ENCODE measurements at places on chromosomes 5 and 9.
A peak's percentile ranks its signal among the peaks of the same experiment; 100 is the strongest.

DNA sequence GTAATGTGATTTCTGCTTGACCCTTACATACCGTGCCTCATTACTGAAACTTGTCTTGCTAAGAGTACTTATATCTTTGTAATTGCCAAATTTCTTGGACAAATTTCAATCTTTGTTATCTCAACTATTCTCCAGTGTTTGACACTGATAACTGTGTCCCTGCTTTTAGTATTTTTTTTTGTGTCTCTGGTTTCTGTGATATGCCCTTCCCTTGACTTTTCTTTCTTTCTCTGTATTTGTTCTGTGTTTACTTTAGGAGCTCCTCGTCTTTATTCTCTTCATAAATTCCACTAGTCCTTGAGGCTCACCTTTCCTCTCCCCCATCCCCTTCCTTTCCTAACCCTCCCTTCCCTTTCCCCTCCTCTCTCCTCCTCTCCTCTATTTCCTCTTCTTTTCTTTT, 123.7 kb upstream of the FBXL17 start:
- no peak for DNase-seq

GRCh38 chr9:108297073-108297472, 558.7 kb downstream of the ACTL7B start:
- DNase-seq, result no peak

GRCh38 chr9:25602400-25603044, 75.7 kb downstream of the TUSC1 start:
- DNase-seq, result no peak

- no peak for DNase-seq
These were observed 71.4 kb downstream of the SLF1 start for GRCh38 chr5:94689908-94690307.

- DNase-seq, result no peak
These were observed 411.4 kb downstream of the KCTD16 start for GRCh38 chr5:144582066-144582465.

GRCh38 chr9:104746285-104746684, 1.2 kb upstream of the NIPSNAP3A start:
- no peak for DNase-seq

DNA sequence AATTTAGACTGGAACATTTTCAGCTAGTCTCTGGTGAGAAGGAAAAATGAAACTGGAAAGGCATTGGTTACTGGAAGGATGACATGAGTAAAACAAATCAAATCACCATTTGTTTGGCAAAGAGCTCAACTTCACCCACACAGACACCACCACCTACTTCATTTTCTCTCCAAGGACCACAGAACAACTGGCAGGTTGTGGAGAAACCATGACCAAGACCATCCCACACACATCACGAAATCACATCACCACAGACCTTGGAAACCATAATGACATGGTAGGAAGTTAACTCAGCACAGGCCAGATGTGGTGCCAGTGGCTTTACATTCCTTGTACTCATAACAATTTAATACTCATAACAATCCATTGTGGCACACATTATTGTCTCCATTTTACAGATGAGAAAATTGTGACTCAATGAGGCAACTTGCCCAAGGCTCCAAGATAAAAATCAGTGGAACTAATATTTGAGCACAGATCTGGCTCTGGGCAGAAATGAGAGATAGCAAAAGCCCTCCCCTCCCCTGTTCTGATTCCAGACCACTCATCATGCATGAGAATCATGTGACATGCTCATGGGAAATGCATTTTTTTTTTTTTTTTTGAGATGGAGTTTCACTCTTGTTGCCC, 7.5 kb downstream of the OR1K1 start:
- no peak for DNase-seq

- DNase-seq, result no peak
These were observed 2.5 kb downstream of the IRX2 start for GRCh38 chr5:2748861-2749513.

GRCh38 chr9:17117372-17117771, 17.5 kb upstream of the CNTLN start:
- DNase-seq, result no peak

DNA sequence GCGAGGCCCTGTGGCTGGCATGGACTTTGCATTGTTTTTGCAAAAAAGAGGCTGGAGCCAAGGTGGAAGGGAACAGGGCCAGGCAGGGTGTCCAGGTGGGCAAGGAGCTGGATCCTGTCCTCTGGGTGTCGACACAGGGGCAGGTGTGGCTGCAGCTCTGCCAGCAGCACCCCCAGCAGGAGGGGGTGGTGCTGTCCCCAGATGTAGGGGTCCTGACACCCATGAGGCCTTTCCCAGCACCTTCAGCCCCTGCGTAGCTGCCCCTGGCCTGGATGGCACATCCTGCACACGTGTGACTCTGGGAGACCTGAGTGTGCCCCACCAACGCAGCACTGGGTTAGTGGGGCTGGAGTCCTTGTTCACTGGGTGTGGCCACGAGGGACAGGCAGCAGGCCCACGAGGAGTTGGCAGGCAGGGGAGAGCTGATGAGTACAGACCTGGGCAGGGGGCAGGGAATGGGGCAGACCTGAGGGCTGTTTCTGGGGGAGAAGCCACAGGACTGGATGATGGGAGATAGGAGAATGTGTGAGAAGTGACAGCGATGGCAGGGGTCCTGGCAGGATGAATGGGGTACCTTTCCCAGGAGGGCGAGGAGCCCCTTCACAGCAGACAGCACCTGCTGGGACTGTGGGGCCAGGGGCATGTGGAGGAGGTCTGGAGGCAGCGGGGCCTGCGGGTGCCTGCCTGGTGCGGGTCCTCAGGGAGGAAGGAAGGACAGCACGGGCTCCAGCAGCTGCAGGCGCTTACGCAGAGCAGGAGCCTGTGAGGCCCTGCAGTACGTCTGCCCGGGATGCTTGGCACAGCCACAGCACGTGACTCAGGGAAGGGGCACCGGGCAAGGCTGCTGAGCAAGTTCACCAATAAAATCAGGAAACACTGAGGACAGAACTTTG, 3.6 kb upstream of the RASGEF1C start:
- DNase-seq, result no peak

- DNase-seq, result peak; percentile 29
These were observed at the start of gene TENT4A for GRCh38 chr5:6713274-6714225. Gene TENT4A (plus strand): TSS chr5:6713432. CDS start chr5:6713984, 552 bp downstream.

GRCh38 chr5:174273325-174273724, 227.8 kb downstream of the NSG2 start:
- DNase-seq, result no peak

- DNase-seq, result no peak
These were observed 178.3 kb downstream of the CWC27 start for GRCh38 chr5:64947031-64947430.

DNA sequence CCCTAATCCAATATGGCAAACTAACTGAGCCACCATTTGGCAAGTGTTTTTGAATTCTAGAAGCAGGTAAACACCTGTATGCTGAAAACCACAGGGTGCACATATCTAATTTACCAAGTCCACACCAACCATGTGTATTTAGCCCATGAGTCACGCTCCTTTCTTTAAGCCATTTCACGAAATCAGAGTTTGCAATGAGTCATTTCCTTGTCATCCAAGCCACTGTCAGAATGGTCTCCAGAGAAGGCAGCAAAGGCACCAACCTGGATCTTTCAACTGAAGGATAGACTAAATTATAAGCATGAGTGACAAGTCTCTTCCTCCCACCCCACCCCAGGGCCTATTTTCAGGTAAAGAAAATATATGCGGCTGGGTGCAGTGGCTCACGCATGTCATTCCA, 110.0 kb downstream of the PAX5 start:
- no peak for DNase-seq

GRCh38 chr5:163567811-163568210, 62.4 kb downstream of the MAT2B start:
- DNase-seq, result no peak

GRCh38 chr5:132076202-132076830, 2.7 kb downstream of the CSF2 start:
- DNase-seq, result no peak

DNA sequence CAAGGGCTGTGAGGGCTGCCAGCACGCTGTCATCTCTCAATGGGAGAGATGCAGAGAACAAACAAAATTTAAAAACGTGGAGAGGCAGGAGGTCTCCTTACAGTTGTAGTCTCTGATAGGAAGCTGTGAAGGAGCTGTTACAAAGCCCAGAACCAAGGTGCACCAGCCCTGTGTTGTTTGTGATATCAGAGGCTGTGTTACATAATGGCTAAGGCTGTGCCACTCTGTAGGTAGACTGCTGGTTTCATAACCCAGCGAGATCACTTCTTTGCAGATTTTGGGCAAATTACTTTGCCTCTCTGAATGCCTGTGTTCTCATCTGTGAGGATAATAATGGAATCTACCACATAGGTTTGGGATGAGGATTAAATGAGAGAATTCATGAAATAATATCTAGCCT, 1480.7 kb upstream of the WWC1 start:
- no peak for DNase-seq

- DNase-seq, result no peak
These were observed 212.6 kb downstream of the MCTP1 start for GRCh38 chr5:95072281-95072680.

DNA sequence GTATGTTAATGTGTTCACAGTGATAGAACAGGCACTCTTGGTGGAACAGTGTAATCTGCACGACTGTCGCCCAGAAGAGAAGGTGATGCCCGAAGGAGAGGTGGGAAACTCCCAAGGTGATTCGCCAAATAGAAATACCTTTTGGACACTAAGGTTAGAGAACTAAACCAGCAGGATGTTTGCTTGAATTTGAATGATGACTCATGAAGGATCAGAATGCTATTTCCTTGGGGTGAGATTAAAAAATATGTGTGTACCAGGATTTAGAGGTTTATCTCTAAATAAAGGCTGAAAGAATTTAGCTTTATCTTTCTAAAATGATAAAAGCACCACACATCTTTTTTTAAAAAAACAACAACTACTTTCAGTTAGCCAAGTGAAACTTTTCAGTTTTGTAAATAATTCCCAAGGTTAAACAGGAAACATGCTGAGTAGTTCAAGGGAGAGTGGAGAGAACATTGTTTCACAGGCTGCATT, 297.4 kb upstream of the TAS2R1 start:
- no peak for DNase-seq

GRCh38 chr5:91207248-91207647, 175.9 kb downstream of the ARRDC3 start:
- DNase-seq, result no peak

DNA sequence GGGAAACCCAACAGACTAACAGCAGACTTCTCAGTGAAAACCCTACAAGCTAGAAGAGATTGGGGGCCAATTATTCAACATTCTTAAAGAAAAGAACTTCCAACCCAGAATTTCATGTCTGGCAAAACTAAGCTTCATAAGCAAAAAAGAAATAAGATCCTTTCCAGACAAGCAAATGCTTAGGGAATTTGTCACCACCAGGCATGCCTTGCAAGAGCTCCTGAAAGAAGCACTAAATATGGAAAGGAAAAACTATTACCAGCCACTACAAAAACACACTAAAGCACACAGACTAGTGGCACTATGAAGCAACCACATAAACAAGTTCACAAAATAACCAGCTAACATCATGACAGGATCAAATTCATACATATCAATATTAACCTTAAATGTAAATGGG, 131.1 kb downstream of the OR2K2 start:
- DNase-seq, result no peak

GRCh38 chr5:138632900-138633489, 57.8 kb upstream of the HSPA9 start:
- no peak for DNase-seq

- no peak for DNase-seq
These were observed 236.9 kb downstream of the PDE4D start for GRCh38 chr5:59656351-59657254.

GRCh38 chr5:91301106-91301846, 81.8 kb downstream of the ARRDC3 start:
- DNase-seq, result no peak

DNA sequence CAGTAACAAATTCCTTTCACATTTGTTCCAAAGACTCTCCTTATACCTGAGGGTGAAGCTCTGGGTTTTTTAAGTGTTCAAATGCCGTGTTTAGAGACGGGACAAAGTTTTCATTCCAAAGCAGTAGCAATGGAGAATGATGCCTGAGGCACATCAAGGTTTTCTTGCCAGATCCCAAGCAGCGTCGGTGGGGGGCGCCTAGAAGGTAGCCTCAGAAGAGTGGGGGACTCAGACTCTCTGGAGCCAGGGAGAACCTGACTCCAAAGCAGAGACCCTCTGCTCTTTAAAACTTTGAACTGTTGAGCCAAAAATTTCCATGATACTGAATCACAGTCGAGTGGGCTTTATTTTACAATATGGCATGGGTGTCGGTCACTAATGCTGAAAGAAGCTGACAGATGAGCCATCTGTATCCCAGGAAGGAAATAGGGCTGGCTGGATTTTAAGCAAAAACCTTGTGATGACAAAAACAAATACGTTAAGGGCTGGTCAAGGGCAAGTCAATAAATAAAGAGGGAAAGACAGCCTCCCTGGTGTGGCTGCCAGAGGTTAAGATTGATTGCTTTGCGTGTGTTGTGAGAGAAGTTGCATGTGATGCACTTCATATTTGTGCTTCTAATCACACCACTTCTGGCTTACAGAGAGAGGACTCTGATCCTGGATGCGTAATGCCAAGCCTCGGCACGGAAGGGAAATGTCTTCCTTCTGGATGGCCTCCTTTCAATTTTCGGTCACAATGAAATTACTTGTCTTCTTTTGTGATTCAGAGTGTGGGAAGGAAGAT, 161.1 kb upstream of the EFNA5 start:
- DNase-seq, result no peak

DNA sequence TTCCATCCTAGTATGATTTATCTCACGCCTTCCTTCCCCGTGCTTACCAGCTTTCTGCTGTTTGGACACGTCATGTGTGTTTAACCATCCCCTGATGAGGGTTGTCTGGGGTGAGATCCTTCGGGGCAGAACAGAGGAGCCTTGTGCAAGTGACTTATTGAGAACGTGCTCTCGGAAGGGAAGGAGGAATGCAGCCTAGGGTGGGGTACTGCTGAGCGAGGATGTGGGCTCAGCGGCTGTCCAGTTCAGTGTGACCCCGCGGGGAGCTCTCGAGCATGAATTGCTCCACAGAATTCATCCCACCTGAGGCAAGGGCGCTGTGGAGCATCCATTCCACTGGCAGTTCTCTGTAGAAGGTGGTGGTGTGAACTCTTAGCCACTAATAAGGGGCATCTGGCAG, 4.0 kb downstream of the MYOZ3 start:
- DNase-seq, result no peak

DNA sequence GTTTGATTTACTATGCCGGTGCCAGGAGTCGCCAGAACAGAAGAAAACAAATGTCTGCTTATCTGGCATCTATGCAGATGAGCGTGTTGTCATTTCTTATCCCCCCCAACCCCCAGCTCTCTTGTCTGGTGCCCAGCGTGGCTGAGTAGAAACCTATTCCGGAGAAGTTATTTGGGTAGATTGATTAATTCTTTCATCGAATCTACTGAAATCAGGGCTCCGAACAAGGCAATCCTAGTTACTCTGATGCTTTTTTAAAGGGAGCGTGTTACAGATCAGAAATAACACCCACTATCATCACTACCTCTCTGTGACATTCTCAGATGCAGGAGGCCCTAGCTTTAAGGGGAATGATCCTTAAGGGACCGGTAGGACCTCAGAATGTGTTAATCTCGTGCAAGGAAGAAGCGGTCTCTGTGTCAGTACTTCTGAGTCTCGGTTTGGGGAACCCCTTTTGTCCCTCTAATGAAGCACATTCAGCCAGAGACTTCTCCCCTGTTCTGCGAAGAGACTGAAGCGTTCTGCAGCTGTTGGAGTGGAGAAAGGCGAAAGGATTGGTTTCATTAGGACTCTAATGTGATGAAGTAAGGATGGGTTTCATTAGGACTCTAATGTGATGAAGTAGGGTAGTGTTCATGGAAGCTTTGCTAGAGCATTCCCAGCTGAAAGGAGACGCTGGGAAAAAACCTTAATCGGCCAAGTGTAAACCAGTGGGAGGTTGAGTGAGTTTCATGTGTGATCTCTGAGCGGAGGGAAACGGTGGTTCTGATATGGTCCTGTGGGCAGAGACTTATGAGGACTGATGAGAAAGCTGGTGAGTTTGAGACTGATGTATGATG, 1.5 kb downstream of the PIP5K1B start:
- DNase-seq, result no peak

GRCh38 chr9:22395687-22396141, 50.9 kb upstream of the DMRTA1 start:
- no peak for DNase-seq

Measured in CD4-positive, CD25-positive, alpha-beta regulatory T cell (primary cell).